Subcutaneous adipose tissue (tissue), 4 donors: ENCODE measurements at places on chromosomes 7 and 10. TPM values are rescaled to one million over a fixed set of nuclear protein-coding genes. Genes with fewer than 3 reads are reported as not detected.

The FBXO24 gene
- total RNA-seq = 0.44 TPM

The TMEM229A gene
- total RNA-seq = not detected

The GNAI1 gene
- total RNA-seq = 111 TPM

The MYO3A gene
- not detected for total RNA-seq

The ARHGEF35 gene
- 4.9 TPM for total RNA-seq

The SCIN gene
- total RNA-seq = 2.9 TPM
